ENCODE measurements at places on chromosomes 1 and 21. TPM values are rescaled to one million over a fixed set of nuclear protein-coding genes. Genes with fewer than 3 reads are reported as not detected.

The NBPF6 gene
- 3.3 TPM for total RNA-seq

The RNF186 gene
- 2.5 TPM for total RNA-seq

The TBX19 gene
- 1.1 TPM for total RNA-seq

The SYT2 gene
- total RNA-seq: not detected

GRCh38 chr1:9161342-9161741 lies 32.4 kb upstream of the GPR157 start:
- no peaks in the 10 kb centered on the region for H3K27me3 ChIP-seq
- no peaks in the 10 kb centered on the region for H3K36me3 ChIP-seq
- peaks cover 12% of the 10 kb centered on the region for H3K4me1 ChIP-seq

DNA sequence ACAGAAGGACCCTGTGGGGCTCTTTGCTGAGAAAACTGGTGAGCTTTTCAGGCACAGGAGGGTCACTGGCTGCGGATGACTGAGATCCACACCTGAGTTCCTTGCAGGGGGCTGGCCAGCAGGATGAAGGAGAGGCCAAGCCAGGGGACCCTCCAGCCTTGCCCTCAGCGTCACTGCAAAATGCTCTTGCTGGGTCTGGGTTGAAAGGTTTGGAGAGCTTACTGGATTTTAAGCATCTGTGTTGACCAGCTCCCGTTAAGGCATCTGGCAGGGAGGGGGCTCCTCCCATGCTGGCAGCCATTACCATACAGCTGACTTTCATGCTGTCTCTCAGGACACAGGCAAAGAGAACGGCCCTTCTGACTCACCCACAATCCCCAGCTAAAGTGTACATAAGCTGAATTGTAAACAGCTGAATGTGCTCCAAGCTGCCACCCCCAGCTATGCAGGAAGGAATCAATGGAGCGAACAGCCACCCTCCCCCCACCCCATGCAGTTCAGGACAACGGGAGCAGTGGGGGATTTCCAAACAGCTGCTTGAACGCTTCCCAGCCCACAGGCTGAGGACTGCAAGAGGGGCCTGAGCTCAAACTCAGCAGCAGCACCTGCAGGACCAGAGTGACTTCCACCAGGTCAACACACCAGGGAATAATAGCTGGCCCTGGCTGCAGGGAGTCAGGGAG lies 21.3 kb upstream of the A3GALT2 start:
- H3K36me3 ChIP-seq: no peaks in the 10 kb centered on the region
- no peak overlapping the region for H3K4me3 ChIP-seq
- peaks cover 5% of the 10 kb centered on the region for H3K4me1 ChIP-seq
- DNase-seq: peak; percentile 67
- H3K27ac ChIP-seq: peak overlapping the region; percentile 50

- no peak overlapping the region for H3K27ac ChIP-seq
- no peak overlapping the region for H3K4me3 ChIP-seq
- H3K4me1 ChIP-seq: no peaks in the 10 kb centered on the region
- H3K27me3 ChIP-seq: no peaks in the 10 kb centered on the region
- H3K36me3 ChIP-seq: no peaks in the 10 kb centered on the region
Observed at GRCh38 chr1:233998456-233998855, 94.0 kb downstream of the SLC35F3 start.

GRCh38 chr21:31288191-31288590 lies 55.9 kb downstream of the TIAM1 start:
- H3K4me3 ChIP-seq: no peak overlapping the region
- no peaks in the 10 kb centered on the region for H3K36me3 ChIP-seq
- DNase-seq: no peak
- H3K27me3 ChIP-seq: no peaks in the 10 kb centered on the region

GRCh38 chr21:36756527-36756926 lies 57.6 kb downstream of the SIM2 start:
- no peak overlapping the region for H3K27ac ChIP-seq
- no peaks in the 10 kb centered on the region for H3K36me3 ChIP-seq
- H3K27me3 ChIP-seq: no peaks in the 10 kb centered on the region
- no peak for DNase-seq
- no peaks in the 10 kb centered on the region for H3K4me1 ChIP-seq
- H3K4me3 ChIP-seq: no peak overlapping the region

DNA sequence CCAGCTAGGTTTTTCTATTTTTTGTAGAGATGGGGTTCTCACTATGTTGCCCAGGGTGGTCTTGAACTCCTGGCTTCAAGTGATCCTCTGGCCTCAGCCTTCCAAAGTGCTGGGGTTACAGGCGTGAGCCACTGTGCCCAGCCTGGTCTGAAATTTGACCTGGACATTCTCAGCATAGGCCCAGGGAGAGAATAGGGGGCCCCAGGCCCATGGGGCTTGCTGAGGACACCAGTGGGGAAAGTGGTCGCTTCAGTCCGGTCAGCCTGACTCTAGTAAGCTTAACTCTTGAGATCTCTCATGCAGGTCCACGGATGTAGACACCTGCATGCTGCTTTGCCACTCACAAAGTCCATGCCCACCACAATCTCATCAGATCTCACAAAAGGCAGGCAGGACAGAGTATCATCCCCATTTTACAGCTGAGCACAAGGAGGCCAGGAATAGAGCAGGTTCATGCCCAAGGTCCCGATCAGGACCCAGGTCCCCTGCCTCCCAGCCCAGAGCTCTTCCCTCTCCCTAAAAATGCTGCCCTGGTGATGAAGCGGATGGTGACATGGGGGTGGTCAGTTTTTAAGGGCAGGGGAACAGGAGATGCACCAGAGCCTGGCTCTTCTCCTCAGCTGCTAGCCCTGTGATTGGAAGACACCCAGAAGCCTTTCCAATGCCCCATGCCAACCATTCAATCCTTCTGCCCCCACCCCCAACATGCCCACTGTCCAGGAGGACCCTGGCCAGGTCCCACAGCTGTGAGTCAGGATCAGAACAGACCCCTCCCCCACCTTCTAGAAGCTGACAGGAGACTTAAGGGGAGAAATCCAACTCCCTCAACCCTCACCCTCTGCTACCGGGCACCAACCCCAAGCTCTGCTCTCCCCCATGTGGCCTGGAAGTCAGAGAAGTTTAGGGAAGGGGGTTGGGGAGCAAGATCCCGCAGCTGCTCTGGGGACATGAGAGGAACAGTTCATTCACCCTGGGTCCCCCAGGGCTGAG lies 1.8 kb downstream of the FHL3 start:
- no peaks in the 10 kb centered on the region for H3K36me3 ChIP-seq
- H3K27me3 ChIP-seq: peaks cover 8% of the 10 kb centered on the region
- no peaks in the 10 kb centered on the region for H3K4me1 ChIP-seq
- DNase-seq: no peak

DNA sequence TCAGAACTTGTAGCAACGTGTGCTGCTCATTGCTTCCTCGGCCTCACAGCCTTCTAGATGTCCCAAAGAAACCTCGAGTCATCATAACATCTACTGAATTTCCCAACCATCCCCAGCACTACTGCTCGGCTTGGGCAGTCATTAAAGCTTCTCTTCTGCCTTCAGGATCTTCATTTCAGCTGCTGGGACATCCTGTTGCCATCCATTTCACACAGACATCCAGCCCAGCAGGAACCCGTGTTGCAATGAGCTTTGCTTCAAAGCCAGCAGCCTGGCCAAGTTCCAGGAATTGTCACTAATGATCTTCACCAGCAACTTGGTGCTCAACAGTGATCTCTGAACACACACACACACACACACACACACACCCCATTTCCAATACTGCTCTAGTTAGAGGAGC lies 18.5 kb downstream of the WLS start:
- no peaks in the 10 kb centered on the region for H3K27me3 ChIP-seq
- H3K4me1 ChIP-seq: no peaks in the 10 kb centered on the region
- H3K27ac ChIP-seq: peak overlapping the region; percentile 69
- DNase-seq: peak; percentile 76
- no peak overlapping the region for H3K4me3 ChIP-seq

- DNase-seq: no peak
- no peaks in the 10 kb centered on the region for H3K27me3 ChIP-seq
- H3K27ac ChIP-seq: peak overlapping the region; percentile 97
- peaks cover 34% of the 10 kb centered on the region for H3K4me1 ChIP-seq
- no peaks in the 10 kb centered on the region for H3K36me3 ChIP-seq
Observed at GRCh38 chr1:11013160-11013531, 692 bp downstream of the TARDBP start.

DNA sequence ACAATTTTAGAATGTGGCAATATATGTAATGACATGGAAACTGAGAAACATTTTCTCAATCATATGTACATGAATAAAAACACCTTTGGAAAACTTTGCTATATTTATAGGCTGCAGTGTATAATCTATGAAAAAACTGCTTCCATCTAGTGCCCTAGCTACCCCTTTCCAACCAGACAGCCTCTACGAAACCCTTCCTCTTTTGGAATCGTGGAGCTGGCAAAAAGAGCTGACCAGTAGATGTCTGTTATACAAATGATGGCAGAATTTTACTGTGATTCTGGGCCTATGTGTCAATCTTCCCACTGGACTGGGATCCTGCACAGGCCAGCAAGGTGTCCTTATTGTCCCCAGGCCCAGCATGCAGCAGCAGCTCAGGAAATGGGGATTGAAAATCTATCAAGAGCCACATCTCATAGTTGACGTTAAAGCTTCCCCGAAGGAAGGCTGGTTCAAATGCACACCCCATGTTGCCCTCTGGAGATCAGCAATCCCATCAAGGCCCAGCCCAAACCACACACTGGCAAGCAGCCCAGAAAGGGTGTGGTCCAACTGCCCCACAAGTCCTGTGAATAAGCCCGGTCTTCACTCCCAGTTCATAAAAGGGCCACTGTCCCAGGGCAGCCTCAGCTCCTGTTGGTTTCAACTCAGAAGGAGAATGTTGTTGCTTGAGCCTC lies 8.8 kb upstream of the FAM20B start:
- no peaks in the 10 kb centered on the region for H3K27me3 ChIP-seq
- peaks cover 4% of the 10 kb centered on the region for H3K4me1 ChIP-seq
- peak; percentile 29 for DNase-seq
- H3K27ac ChIP-seq: no peak overlapping the region

DNA sequence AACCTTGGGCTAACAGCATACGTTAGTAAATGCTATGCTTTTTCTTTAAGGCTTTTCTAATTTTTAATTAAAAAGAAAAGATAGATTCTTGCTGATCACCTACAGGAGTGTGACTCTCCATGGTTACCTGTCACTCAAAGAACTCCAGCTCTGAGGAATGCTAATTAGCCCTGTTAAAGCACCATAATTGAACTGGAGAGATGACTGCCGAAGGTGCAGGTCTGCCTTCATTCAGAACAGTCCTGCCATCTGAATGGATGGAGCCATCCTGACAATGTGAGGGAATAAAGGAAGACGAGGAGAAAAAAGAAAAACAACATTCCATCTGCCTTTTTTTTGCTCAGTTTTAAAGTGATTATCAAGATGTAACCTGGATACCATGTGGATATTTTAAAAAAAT lies 94.6 kb downstream of the ATP6V1G3 start:
- H3K4me1 ChIP-seq: no peaks in the 10 kb centered on the region
- H3K27ac ChIP-seq: no peak overlapping the region
- no peaks in the 10 kb centered on the region for H3K27me3 ChIP-seq
- no peak overlapping the region for H3K4me3 ChIP-seq
- no peak for DNase-seq

DNA sequence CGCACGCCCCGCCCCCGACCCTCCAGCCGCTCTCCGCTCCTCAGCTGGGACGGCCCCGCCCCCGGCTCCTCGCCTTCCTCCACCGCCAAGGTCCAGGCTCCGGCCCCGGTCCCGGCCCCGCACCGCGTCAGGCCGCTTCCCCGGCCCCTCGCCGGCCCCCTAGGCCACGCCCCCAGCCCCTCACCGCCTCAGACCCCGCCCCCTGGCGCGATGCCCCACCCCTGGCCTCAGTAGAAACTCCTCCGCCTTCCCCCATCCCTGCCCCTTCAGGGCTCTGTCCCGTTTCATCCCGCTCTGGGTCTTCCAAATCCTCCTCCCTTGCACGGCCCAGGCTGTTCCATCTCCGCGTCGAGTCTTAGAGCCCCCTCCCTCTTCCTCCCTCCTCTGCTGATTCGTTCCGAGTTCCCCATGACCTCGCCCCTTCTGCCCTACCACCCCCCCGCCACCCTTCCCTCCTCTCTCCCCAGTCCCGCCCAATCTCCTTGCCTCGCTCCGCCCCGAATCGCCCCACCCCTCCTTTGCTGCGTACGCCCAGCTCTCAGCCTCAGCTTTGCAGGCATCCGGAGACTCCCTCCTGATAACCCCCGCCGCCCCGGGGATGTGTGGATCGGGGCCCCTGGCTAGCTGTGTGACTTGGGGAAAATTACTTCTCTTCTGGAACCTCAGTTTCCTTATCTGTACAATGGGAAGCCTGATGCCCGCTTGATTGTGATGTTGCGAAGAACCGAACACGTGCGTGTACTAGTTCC lies 448 bp upstream of the ASAP3 start:
- H3K27me3 ChIP-seq: no peaks in the 10 kb centered on the region
- H3K36me3 ChIP-seq: no peaks in the 10 kb centered on the region
- peak overlapping the region; percentile 86 for H3K4me3 ChIP-seq
- H3K4me1 ChIP-seq: peaks cover 18% of the 10 kb centered on the region
- peak overlapping the region; percentile 77 for H3K27ac ChIP-seq

DNA sequence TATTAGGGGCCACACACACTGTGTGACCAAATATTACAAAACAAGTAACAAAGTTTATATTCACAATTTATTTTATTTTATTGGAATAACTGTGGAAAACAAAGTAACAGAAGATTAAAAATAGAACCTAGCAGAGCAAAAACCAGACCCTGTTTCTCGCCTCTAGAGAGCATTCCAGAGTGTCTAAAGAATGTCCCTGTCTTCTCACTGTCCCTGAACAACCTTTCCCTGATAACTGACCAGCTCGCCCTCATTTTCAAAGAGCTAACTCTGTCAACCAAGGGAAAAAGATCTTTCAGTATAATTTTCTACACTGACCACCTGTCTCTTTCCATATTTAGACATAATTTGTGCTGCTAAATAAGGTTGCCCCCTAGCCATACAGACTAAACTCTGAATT lies 646.9 kb downstream of the USP25 start:
- H3K4me1 ChIP-seq: no peaks in the 10 kb centered on the region
- no peaks in the 10 kb centered on the region for H3K27me3 ChIP-seq
- no peak overlapping the region for H3K27ac ChIP-seq
- no peak for DNase-seq
- H3K36me3 ChIP-seq: no peaks in the 10 kb centered on the region

- no peaks in the 10 kb centered on the region for H3K36me3 ChIP-seq
- no peaks in the 10 kb centered on the region for H3K4me1 ChIP-seq
- no peaks in the 10 kb centered on the region for H3K27me3 ChIP-seq
- peak within 1 kb of the TSS; percentile 66 for H3K27ac ChIP-seq
Observed at GRCh38 chr1:167518331-167518700, at the start of gene CD247. TSS of gene CD247 (minus strand) at chr1:167518529. CDS start at chr1:167518465, 64 bp downstream.

DNA sequence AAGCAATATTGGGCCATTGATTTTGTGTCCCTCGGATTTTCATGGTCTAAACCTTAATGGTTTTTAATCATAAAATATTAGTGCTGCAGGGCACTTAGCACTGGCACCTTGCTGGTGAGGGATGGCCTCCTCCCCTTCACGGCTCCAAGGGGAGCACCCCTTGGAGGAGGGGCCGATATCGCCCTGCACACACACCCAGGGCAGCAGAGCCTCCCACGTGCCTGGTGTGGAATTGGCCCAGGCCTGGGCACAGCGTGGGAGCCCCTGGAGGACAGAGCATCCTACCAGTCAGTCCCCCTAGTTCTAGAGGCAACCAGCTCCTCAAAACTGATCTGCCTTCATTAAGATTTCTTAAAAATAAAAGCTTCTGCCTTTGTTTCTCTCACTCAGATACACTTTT lies 90.7 kb upstream of the CSF3R start:
- no peaks in the 10 kb centered on the region for H3K27me3 ChIP-seq
- H3K36me3 ChIP-seq: no peaks in the 10 kb centered on the region
- H3K27ac ChIP-seq: no peak overlapping the region

- no peaks in the 10 kb centered on the region for H3K4me1 ChIP-seq
- DNase-seq: no peak
- H3K27ac ChIP-seq: no peak overlapping the region
- no peaks in the 10 kb centered on the region for H3K36me3 ChIP-seq
- no peaks in the 10 kb centered on the region for H3K27me3 ChIP-seq
Observed at GRCh38 chr1:88873737-88874349, 17.5 kb downstream of the GTF2B start.
